Cortex of kidney (tissue), 1 donor: ENCODE measurements at places on chromosomes 12 and 14.

GRCh38 chr14:64953661-64954060 is 11.1 kb upstream of the GPX2 start:
- DNase-seq: no peak

DNA sequence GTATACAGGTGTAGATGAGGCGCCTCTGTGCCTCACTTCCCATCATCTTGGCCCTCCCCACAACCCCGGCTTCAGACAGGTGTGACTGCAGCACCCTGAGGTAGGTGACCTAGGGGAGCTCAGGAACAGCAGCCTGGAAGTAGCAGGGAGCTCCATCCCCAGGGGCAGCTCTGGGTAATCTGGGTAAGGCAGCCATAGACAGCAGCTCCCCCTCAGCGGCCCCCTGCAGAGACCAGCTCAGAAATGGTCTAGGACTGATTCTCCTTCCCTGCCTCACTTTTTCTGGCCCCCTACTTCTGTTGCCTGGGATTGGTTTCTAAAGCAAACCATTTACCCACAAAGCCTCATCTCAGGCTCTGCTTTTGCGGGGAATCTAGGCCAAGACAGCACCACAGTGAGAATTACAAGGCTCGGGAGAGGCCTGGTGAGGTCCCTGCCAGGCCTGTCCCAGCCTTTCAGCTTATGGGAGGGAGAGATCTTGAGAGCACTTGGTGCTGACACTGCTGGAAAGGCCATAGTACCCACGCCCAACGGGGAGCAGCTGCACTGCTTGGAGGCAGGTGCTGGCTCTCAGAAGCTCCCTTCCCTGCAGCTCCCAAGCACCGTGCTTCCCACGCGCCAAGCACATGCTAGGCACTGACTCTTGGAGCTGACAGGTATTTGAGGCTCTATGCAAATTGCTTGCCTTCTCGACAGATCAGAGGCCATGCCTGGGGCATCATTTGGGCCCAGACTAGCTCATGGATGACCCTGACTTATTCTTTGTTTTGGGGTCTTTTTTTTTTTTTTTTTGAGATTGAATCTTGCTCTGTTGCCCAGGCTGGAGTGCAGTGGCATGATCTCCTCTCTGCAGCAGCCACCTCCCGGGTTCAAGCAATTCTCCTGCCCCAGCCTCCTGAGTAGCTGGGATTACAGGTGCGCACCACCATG is 45.1 kb upstream of the TRAF3 start:
- DNase-seq: no peak

GRCh38 chr14:54936816-54937215 is 34.2 kb upstream of the GCH1 start:
- no peak for DNase-seq

DNA sequence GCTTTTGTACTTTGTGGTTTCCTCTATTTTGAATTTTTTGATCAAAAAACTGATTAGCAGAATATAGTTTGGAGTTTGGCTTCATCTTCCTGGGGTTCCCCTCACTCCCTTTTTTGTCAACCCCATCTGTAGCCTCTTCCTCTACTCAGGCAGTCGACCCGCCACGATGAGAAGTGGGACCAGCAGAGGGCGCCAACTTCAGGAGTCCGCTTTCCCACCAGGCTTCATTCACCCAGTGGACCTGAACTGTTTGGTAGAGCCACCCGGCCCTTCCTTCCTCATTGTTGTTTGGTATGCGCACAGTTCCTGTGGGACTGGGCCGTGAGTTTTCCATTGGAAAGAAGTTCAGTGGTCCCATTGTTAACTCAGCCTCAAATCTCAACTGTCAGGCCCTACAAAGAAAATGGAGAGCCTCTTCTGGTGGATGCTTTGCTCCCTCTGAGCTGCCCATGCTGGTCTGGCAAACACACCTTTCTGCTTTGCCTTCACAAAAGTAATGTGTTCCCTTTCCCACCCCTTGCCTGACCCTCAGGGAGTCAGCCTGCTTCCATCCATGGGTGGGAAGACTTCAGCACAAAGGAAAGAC is 21.7 kb downstream of the TMBIM6 start:
- no peak for DNase-seq

DNA sequence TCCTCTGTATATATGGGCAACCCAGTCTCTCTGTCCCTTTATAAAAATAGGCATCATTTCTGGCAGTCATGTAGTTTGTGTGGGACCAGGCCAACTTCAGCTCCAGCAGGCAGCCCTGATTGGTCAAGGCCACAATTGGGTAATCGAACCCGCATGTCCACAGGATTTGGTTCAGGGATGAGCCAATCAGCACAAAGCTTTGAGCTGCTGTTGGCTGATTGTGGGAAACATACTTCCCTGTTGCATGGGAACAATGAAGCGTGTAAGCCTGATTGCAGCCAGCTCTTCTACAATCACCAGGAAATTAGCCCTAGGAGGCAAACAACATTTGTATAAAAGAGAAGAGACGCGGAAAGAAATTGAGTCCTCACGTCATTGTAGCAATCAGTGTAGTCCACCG is 328.6 kb downstream of the PCNX1 start:
- no peak for DNase-seq

DNA sequence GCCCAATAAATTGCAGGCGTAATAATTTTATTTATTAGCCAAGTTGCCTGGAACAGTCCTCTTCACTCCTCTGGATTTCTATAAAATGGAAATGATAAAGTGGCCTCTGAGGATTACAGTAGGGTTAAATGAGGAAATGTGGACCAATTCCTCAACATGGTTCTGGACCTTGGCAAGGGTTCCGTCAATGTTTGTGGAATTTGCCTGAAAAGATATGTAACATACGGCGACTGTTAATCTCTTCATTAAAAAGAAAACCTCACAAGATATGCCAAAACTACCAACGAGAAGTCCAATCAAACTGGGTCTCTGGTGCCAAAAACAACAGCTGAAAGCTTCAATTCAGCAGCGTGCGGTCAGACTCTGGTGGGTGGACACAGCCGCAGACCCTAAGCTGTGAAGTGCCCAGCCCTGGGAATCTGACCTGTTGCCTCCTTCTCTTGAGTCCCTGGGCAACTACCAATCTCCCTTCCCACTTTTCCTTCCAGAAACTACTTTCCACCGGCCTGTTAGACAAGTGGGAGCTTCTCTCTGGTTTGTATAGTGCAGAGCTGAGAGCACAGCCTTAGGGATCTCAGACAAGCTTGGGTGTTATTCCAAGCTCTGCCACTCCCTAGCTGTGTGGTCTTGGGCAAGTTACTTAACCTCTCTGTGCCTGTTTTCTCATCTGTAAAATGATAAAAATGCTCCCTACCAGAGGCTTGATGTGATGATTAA is 190.5 kb upstream of the GSC start:
- no peak for DNase-seq

DNA sequence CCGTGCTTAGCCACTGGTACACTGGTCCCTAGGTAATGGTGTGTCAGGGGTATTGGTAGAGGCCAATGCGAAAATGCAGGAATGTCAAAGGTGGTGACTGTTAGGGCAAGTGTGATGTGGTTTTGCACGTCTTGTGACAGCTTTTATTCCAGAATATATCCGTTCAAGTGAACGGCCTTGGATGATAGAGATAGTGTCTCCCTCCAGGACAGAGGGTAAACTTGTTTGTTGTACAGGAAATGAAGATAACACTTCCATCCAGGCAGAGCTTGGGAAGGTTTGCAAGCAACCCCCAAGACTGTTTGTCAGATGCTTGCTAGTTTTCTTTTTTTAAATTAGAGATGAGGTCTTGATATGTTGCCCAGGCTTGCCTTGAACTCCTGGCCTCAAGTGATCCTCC is 84.2 kb downstream of the DNAH10 start:
- no peak for DNase-seq
